ENCODE measurements at places on chromosomes 1 and 21.

DNA sequence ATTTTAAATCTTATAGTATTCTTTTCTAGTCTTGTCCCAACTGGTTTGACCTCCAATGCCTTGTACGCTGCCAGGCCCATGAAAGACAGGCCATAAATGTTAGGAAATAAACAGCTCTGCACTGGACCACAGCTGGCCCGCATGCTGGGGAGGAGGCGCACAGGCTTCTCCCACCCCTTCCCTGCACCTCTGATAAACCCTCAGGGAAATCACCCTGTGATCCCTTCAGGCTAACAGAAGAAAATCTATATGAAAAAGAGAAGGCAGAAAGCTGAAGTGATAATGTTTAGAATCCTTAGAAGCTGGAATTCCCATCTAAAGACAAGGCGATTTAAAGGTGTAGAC is 41.5 kb downstream of the COLGALT2 start:
- no peak for DNase-seq

DNA sequence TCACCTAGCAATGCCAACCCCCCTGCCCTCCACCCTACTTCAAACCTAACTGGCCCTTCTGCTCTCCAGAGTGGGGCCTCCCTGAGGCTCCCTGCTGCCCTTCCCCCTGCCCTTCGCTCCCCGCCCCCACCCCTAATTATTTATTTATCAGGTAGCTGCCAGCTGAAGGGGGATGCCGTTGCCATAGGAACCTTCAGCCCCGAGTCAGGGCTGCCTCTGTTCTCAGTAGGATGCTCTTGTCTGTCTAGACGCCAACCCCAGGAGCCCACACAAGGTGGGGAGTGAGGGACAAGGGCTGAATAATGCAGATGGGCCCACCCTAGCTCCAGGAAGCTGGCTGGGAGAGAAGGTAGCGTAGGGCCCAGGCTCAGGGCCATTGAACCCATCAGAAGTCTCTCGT is 41.1 kb downstream of the NKAIN1 start:
- no peak for DNase-seq

GRCh38 chr1:88650676-88651418 is 33.2 kb upstream of the PKN2 start:
- DNase-seq = no peak

DNA sequence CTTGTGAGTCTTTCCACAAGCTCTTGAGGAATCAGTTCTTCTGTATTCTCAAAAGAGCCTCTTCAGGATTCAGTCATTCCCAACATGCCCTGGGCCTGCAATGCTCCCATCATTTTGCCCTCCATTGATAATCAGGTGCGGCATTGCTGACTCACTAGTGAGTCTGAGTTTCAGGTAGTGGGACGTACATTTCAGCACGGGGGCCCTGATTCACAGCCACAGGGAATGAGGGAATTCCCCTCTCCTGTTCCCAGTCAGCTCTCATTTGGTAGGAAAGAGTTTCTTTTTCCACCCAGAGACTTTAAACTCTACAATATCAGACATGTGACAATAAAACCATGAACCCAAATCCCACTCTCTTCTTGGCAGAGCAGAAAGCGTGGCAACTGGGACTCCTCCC is 3.7 kb upstream of the IRF6 start:
- no peak for DNase-seq

DNA sequence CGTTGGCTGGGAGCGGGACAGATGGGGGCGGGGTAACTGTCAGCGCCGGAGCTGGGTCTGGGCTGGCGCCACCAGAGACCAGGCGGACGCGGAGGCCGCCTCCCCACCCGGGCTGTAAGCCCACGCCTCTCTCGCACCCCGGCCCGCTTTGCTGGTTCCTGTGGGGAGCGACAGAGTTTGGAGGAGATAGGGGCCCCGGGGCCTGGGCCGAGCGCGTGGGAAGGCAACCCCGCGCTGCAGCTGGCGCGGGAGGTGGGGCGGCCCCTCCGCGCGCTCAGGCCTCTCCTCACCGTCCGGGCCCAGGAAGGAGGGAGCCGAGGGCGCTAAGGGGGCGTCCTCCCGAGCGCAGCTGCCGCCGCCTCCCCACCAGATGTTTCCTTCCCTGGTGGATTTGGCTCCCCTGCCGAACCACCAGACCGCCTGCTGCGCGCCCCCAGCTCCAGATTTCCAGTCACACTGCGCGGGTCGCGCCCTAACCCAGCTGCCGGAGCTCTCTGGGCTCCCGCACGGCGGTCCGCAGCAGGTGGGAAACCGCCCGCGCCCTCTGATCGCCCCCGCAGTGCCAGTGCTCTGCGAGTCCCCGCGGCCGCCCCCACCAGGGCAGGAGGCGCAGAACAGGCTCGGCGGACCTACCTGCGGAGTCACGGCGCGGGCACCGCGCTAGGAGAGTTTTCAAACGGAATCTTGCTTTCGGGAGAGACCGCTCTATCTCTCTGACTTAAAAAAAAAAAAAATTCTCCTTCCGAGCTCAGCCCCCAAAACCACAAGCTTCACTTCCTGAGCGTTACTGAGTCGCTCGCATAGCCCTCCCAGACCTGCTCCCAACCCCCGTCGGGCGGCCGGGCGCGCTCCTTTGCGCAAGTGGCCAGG is 1.1 kb downstream of the GFI1 start:
- no peak for DNase-seq

GRCh38 chr1:2598329-2598931 is 11.9 kb downstream of the PRXL2B start:
- DNase-seq = no peak

DNA sequence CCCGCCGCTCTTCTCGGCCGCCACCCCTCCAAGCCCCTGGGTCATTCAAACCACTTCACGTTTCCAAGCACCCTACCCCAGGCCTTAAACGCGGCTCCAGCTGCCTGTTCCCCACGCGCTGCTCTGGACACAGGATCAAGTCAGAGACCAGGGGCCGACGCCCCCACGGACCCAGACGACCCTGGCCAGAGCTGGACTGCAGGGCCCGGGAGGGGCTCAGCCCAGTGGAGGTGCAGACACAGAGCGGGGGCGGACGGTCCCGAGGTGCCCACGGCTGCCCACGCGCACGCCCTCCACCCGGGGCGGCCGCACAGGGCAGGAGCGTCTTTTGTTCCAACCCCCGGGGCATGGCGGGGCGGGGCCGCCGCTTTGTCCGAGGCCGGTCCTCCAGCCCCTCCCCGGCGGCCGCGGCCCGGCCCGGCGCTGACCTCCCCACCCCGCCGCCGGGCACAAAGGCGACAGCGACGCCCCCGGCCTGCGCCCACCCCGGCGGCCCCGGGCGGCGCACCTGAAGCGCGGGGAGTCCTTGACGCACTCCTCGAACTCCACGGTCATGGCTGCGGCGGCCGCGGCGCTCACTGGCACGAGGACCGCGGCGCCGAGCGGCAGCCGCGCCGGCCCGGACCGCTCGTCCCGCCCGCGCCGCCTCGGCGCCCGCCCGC is 338 bp downstream of the ACAP3 start:
- peak; percentile 52 for DNase-seq

- DNase-seq = no peak
Measured at GRCh38 chr1:229950020-229950419, 117.0 kb upstream of the GALNT2 start.

DNA sequence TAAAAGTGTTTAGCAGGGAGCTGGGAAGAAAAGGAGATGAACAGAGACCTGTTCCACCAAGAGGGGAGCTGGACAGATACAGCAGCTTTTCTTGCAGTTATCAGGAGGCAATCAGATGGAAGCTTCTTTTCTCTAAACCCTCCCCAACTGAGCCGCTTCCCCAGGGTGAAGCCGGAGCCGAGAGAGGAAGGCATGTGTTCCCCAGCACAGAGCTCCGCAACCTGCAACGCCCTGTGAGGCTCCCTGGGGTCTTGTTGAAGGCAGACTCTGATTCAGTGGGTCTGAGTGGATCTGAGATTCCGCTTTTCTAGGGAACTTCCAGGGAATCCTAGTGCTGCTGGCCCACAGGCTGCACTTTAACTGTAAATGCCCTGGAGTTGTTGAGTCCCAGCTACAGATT is 139.1 kb upstream of the COA6 start:
- DNase-seq = no peak

DNA sequence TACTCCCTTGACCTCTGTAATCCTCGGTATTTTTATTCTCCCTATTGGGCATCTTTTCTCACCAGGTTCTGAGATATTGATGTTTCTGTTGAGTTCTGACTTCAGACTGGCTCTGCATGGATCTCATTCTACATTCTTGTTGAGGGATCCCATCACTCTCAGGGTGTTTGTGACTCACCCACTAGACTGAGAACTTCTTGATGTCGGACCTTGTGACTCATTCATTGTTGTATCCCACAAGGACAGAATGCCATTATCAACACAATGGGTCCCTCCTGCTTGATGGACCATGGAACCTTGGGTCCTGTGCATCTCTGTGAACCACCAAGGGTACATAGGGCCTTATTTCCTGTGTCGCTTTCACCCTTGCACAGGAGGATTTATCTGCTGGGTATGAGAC is 174.1 kb downstream of the PBX1 start:
- no peak for DNase-seq

- DNase-seq = no peak
Measured at GRCh38 chr1:219359126-219359525, 185.4 kb downstream of the LYPLAL1 start.

GRCh38 chr21:46295177-46295770 is 9.1 kb downstream of the YBEY start:
- DNase-seq = no peak

DNA sequence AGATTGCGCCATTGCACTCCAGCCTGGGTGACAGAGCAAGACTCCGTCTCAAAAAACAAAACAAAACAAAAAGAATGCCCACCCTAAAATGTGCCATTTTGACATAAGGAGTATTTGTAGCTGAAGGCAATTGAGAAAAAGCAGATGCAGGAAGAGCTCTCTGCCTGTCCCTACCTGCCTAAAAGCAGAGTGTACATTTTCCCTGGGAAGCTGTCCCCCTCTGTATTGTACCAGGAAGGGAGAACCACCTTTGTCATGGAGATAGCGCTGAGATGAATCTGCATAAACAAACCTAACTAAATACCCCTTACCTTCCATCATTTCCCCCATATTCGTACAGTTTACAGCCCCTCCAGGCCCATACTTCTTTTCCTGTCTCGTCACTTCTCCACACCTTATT is 94.4 kb upstream of the SLC45A1 start:
- no peak for DNase-seq

- no peak for DNase-seq
Measured at GRCh38 chr1:155831279-155831976, 25.6 kb downstream of the GON4L start.

DNA sequence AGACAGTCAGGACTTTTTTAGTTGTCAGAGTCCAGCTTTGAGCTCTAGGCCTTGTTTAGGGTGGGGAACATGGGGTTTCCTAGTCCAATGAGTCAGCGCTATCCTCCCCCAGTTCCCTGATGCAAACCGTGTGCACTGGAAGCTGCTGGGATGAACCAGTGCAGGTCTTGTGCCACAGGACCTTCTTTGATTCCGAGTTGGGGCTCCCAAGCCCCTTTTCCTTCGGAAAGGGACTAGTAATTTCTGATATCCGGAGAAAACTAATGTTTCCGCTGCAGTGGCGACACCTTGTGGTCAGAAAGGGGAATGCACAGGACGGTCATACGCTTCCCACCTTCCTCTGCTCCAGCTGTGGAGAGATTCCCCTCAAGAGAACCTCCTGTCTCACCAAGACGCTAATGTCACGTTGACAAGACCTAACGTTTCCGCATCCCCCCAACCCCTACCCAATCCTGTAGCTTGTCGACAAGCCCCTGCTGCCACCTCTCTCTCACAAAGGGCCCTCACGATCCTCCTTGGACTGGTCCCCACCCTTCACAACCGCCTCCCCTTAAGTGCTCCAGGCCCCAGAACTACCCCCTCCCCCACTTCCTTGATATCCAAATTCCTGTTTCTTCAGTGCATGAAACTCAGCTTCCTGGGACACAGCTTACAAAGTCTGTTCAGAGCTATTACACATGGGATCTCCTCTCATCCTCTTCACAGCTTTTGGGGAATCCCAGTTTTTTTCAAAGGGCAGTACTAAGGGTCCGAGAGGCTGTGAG is 30.9 kb downstream of the GPA33 start:
- DNase-seq = peak; percentile 76

DNA sequence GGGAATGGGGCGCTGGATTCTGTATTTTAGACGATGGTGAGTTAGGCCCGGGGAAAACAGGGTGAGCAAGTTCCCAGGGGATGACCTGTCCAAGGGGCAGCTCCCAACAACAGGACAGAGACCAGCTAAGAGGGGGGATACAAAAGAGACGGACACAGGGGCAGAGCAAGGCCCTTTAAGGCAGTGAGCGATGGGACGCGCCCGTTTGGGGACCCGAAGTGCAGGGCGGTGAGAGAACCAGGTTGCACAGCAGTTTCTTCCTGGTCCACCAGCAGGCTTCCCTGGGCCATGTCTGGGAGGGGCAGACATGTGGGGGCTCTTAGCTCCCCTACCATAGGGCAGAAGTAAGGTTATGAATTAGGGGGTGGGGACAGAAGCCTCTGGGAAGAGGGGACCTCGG is 22.0 kb downstream of the INAVA start:
- DNase-seq = no peak

DNA sequence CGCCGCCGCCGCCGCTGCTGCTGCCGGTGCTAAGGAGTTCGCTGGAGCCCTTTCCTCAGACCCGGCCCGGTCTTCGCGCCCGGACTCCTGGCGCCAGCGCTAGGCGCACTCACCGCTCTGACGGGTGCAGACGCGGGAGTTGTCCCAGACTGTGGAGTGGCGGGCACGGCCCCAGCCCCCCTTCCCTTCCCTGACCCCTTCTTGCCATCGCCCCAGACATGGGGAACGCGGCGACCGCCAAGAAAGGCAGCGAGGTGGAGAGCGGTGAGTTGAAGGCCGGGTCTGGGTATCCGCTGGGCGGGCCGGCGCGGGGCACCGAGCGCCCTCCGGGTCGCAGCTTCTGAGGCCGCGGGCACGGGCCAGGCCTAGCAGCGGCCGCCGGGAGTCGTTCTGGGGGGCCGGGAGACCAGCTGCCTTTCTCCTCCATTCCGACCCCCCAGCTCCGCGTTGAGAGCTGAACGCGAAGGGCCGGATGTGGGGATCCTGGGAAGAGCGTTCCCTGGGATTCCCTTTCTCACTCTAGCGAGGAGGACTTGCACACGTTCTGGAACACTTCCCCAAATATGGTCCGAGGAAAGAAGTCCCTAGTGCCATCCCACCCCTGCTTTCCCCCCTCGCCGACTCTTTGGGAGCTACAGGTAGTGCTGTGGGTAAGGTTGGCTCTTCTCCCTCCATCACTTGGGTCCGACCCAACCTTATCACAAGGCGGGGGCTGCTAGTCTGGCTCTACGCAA is 65.8 kb upstream of the PRKACB start:
- DNase-seq = peak; percentile 85

- no peak for DNase-seq
Measured at GRCh38 chr1:235047331-235047871, 81.2 kb downstream of the TOMM20 start.
